ENCODE measurements at places on chromosomes 1 and 21.

GRCh38 chr1:86472152-86472551 is 3.4 kb downstream of the CLCA1 start:
- no peak for DNase-seq

DNA sequence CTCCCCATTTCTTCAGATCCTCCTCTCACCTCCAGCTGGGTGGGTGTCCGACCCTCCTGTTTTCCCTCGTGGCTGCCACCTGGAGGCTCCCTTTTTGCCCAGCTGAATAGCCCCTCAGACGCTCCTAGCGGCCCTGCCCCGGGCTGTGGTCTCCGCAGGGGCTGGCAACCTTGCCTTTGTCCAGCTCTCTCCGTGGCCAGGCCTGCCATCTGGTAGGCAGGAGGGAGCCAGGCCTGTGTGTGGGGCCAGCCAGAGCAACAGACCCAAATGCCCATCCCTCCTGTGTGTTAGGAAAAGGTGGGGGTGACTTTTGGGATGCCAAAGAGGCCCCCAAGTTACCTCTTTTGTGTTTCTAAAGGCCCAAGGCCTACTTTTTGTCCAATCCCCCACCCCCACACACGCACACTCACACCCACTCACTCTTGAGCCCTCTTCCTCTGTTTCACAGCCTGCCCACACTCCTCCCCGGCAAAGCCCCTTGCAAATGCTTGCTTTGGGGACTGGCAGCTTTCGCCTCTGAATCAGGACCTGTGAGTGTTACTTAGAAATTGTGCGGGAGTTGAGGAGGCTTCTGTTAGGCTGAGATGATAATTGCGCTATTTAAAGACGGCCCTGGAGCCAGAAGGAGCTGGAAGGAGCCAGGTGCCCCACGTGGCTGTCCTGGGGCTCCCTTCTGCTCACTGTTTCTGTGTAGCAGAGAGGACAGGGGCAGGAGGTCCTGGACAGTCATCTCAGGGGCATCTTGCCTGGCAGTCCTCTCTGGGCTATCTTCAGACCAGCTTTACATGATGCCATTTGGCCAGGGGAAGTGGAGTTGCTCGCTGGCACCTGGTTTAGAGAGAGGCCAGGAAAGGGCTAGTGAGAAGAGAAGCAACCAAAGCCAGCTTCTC is 9.1 kb downstream of the PPFIA4 start:
- no peak for DNase-seq

DNA sequence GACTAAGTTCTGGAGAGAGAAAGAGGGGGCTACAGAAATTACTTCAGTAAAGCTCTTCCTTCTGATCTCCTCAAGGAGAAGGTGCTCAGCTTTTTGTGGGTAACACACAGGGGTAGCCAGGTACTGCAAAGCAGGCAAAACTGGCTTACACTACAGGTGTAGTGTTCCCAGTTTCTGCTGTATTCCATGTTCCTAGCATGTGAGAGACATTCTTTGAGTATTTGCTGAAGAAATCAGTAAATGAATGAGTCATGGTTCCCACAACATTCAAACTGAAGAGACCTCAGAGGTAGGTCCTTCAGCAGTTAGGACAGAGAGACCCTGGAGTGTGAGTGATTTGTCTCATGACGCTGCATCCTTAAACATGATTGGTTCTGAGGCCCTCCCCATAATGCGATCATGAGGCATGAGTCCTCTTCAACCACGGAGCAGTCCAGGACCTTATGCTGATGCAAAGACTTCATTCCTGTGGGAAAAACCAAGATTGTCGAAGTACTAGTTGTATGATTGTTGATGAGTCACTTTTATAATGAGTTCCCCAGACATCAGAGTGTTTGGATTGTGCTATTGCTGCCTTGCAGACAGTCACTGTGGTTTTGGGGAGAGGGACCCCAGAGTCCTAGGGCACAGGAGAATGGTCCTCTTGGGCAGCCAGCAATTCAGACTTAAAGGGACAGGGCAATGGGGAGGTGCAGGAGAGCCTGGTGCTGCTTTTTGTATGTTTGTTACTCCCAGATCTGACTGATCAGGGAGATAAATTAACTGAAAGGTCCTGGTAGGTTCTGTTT is 2.7 kb upstream of the OR10J4 start:
- DNase-seq = peak; percentile 4

GRCh38 chr1:36881068-36881405 is 153.3 kb downstream of the GRIK3 start:
- no peak for DNase-seq

DNA sequence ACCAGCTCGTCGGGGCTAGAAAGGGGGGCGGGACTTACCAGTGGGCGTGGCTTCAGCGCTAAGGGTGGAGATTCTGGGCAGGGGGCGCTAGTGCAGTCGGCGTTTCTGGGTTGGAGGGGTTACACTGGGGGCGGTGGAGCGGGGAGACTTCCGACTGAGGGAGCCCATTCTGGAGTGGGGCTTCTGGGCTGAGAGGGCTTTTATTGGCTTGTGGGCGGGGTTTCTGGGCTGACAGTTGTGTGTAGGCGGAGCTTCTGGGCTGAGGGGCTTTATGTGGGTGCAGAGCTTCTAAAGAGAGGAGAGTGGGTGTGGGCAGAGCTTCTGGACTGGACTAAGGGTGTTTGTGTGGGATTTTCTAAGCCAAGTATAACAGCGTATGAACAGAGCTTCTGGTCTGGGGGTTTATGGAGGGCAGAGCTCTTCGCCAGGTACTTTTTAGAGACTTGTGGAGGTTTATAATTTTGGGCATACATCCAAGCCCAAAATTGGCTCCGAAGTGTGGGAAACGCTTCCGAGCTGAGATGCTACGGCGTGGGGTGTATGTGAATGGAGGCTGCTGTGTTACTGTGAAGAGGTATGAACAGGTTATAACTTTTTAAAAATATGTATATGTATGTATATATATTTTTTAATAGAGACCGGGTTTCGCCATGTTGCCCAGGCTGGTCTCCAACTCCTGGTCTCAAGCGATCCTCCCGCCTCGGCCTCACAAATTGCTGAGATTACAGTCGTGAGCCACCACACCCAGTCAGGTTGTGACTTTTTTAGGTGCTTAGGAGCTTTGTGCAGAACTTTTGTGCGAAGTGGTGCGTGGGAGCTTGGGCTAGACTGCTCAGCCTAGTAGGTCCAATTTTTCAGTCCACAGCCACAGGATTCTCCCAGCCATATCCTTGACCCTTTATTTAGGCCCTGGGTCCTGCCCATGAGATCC is 825 bp downstream of the TMEM39B start:
- no peak for DNase-seq

- peak; percentile 84 for DNase-seq
Observed at GRCh38 chr1:32612189-32612881, 38.0 kb downstream of the ZBTB8OS start.

- DNase-seq = no peak
Observed at GRCh38 chr1:40626383-40626770, 39.1 kb downstream of the RIMS3 start.

DNA sequence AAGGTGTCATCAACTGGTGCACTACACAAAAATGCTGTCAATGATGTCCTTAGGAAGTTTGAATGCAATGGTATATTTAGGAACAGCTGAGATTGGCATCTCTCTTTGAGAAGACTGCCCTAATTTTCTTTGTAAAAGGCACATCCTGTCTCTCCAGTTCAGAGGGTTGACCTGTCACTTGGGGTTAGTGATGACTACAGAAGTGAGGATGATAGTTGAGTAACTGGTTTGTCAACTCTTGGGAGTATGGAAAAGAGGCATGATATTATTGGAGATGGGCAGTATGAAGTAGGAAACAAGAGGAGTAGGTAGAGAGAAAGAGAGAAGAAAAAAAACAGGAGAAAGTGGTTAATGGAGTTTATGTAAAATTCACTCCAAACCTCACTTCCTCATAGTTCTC is 40.4 kb upstream of the PIGC start:
- peak; percentile 46 for DNase-seq

- no peak for DNase-seq
Observed at GRCh38 chr21:28771790-28772501, 220.7 kb downstream of the LTN1 start.

DNA sequence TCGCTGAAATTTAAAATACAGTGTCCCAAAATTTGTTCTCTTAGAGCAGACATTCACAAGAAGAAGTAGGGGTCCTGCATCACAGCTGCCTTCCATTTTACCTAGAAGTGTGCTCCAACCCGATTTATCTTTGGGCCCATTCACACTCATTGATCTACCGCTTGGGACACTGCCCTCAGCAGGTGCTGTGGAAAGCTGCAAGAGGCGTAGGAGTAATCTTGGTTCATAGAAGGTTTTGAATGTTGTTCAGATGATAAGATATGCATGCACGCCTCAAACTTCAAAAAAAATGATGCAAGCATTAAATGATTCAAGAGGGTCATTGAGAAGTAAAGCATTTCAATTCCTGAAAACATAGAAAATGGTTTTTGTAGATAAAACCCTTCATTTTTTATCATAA is 18.6 kb upstream of the C1orf105 start:
- DNase-seq = no peak

DNA sequence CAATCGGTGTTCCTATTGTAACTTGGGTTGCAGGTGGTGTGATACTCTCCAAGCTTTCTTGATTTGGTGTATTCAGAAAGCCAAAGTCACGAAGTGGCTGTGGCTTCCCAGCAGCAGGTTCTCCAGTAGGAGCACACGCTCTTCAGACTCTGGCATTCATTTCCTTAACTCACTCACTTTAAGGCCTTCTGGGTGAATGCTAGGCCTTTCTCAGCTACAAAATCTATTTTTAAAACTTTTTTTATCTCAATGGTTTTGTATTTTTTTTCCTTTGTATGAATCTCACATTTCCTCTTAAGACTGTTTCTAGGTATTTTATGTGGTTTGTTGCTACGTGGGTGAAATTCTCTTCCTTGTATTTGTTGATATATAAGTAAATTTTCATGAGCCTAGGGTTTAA is 22.9 kb upstream of the PKN2 start:
- no peak for DNase-seq

- DNase-seq = peak; percentile 1
Observed at GRCh38 chr1:83102630-83103071, 896.3 kb downstream of the TTLL7 start.

GRCh38 chr1:29437946-29438345 is 201.6 kb downstream of the PTPRU start:
- DNase-seq = no peak

- DNase-seq = peak; percentile 15
Observed at GRCh38 chr1:36707221-36707620, 224.5 kb upstream of the CSF3R start.

- no peak for DNase-seq
Observed at GRCh38 chr1:36796106-36796590, 238.2 kb downstream of the GRIK3 start.

- peak; percentile 76 for DNase-seq
Observed at GRCh38 chr1:205226868-205227583, 720 bp upstream of the TMCC2 start.

DNA sequence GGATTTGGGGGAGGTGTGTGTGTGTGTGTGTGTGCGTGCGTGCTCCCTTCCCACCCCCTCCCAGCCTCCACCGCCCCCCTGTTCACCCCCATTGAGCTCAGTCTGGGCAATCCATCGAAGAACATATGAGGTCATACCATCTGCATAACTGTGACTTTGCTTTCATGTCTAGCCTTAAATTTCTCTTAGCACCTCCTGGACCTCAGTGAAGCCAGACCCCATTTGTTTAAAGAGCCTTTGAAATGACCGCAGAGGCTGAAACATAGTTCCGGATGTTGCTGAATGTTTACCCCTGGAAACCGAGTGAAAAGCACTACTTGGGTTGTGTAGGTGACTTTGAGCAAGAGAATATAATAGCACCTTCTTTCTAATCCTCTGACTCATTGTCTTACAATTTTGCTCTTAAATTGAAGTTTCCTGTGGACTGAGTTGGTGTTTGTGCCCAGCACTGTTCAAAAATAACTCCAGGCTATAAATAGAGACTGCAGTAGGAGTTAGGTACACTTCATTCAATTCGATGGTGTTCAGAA is 75.4 kb downstream of the UBE4B start:
- peak; percentile 71 for DNase-seq

DNA sequence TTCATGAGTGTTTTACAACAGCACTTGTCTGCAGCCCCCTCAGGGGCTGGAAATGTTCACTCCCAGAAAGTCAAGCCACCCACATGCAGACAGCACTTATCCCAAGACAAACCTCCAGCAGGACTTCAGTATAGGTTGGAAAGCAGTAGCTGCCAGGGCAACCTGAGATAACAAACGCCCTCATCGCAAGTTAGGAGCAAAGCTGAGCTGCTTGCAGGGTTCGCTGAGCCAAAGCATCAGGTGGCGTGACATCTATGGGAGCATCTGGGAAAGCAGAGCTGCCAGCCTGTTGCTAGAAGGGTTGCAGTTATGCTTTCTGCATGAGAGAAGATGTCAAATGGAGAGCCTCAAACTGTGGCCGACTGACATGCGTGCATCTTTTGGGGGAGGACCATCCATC is 4.2 kb upstream of the STXBP3 start:
- DNase-seq = no peak

GRCh38 chr1:203264052-203264501 is 34.6 kb upstream of the CHIT1 start:
- DNase-seq = no peak

DNA sequence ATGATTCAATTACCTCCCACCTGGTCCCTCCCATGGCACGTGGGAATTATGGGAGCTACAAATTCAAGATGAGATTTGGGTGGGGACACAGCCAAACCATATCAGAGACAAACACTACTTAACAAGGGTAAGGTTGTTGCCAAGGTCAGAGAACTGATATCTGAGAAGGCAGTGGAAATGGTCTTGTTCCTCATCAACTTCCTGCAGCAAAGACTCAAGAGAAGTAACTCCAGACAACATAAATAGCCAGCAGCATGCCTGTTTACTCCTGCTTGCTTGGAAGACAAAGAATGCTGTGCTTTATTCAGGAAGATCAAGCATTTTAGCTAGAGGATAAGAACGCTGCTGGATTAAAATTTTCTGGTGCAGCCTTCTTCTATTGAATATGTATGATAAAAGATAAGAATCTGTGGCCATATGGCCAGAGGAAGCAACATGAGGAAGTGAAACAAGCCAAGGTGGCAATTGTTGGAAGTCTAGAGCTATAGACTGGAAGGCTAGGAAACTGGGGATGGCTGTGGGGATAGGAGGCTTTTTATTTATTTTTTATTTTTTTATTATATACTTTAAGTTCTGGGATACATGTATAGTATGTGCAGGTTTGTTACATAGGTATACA is 36.4 kb downstream of the DDAH1 start:
- DNase-seq = no peak

- peak; percentile 62 for DNase-seq
Observed at GRCh38 chr21:36134803-36135390, at the start of gene CBR3. TSS of gene CBR3 (plus strand) at chr21:36135079. CDS start at chr21:36135193, 114 bp downstream.

- DNase-seq = peak; percentile 84
Observed at GRCh38 chr1:30778154-30778978, 20.8 kb upstream of the LAPTM5 start.

- no peak for DNase-seq
Observed at GRCh38 chr1:232657426-232658005, 27.6 kb upstream of the SIPA1L2 start.

DNA sequence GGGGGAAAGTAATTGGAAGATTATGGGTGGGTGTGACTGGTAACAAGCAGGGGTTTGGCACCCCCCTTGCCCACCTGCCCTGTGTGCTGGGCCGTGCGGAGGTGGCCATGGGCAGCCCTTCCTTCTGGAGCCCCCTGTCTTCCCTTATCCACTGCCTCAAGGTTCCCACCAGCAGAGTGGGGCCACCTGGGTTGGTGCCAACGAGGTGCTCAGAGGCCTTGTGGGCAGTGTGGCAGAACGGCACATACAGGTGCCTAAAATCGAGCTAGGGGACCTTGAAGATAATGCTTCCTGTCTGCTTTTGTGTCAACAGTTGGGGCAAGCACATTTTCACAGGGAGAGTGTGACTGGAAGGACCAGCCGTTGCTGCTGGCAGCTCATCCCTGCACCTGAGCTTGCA is 161.8 kb downstream of the PCBP3 start:
- no peak for DNase-seq

GRCh38 chr1:167474191-167474641 is 44.1 kb downstream of the CD247 start:
- no peak for DNase-seq

- DNase-seq = no peak
Observed at GRCh38 chr21:46617267-46618051, 12.6 kb upstream of the S100B start.
